RWPE1 (cell line): ENCODE measurements at places on chromosomes 3 and 15.

DNA sequence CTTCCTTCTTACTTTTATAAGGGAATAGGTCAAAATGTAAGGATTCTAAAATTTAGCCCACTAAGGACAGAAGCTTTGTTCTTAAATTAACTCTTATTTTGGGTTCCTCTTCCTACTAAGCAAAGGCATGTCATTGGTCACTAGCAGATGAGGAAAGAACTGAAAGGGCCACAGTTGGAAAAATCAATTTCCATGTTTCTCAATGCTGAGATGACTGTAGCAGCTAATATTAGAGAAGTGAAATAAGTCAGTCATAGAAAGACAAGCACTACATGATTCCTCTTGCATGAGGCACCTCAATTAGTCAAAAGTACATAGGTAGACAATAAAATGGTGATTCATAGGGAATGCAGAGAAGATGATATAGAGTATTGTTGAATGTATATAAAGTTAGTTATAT is 353.7 kb downstream of the RSL24D1 start:
- no peak for DNase-seq

DNA sequence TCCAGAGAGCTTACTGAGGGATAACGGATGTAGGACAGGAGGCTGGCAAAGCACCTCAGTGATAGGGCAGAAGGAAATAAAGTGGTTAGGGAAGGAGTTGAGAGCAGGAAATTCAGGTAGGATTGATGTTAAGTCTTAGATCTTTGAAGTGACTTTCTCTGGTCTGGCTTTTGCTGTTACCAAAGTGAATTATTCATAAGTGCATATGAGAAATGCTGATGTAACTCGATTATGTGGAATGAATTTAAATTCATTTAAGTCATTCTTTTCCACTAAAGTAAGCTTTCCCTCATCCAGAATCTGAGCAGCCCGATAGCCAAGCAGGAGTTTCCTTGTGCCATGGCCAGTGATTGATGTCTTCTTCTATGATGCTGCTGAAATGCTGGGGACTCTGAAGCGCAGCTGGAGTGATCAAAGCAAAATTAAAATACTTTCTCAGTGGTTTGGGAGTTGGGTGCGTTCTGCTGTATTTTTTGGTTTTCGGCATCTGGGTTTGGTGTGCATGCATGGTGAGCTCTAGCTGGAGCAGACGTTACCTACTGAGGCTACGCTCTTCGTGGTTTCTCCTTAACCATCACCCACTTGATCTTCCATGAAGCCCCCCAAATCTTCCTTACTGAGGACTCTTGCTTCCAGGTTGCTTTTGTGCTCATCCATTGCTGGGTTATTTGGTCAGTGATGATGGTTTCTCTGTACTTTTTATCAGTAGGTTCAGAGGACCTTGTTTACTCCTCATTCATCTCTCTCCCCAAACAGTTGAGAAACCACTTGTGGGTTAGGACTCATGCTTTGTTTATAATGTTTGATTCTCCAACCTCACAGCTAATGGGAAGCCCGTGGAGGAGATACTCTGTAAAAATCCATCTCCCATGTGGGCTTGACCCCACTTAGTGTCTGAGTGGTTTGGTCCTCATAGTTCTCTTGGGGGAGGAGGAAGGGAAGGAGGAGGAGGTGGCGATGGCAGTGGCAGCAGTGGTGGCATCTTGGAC is 72.5 kb downstream of the IGF1R start:
- DNase-seq = no peak

- DNase-seq = no peak
These were observed 85.1 kb upstream of the TSEN2 start for GRCh38 chr3:12399226-12399625.

- DNase-seq = peak; percentile 73
These were observed 23.0 kb upstream of the CLDN1 start for GRCh38 chr3:190345027-190345821.
